Osteocyte (in vitro differentiated cells): ENCODE measurements at places on chromosomes 12 and 14. TPM values are rescaled to one million over a fixed set of nuclear protein-coding genes. Genes with fewer than 3 reads are reported as not detected.

DNA sequence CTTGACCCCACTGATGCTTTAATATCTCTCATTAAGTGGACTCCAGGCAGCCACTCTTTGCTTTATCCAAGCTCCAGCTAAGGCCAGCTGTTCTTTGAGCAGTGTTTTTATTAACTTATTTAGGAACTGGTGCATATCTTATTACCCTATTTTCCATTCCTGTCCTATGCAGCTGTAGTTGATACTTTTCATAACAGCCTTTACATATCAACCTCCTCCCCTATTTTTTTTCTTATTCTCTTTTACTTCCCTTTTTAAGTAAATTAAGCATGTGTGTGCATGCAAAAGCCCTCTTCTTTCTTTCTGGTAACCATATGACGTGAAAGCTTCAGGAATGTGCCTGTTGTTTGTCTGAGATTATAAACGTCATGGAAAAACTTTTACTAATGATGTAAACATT lies 121.2 kb downstream of the PTPRQ start:
- DNase-seq: no peak

- DNase-seq: no peak
Measured at GRCh38 chr12:68924546-68924945, 8.4 kb downstream of the CPM start.

GRCh38 chr14:33940561-33941011 lies 10.3 kb downstream of the EGLN3 start:
- DNase-seq: no peak

- DNase-seq: no peak
Measured at GRCh38 chr12:71652656-71653055, 11.0 kb downstream of the ZFC3H1 start.

DNA sequence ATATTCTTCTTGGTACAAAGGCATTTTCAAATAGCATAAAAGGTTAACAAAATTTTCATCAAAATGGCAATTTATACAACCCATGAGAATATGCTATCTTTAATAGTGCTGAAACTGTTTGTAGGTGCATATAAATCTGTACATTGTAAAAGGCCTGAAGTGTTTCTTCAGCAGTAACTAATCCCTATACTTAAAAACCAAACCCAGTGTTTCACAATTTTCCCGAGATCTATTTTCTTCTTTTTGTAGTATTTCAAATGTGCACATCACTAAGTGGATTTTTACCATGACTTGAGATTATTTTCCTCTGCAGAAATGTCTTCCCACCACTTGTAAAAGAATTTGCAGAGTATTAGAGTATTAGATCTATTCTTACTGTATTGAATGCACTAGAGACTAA lies 76.5 kb downstream of the FERMT2 start:
- no peak for DNase-seq

DNA sequence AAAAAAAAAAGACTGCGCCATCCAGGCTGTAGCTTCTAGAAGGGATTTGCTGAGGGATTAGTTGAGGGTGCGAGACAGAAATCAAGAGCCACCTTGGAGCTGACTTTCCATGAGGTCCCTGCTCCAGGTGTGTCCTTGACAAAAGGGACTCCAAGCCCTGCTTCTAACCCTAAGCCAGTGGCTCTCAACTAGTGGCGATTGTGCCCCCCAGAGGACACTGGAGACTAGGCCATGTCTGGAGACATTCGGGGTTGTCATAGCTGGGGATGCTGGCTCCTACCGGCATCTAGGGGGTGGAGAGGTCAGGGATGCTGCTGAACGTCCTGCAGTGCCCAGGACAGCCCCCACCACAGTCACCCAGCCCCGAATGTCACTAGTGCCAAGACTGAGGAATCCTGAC lies 40.6 kb downstream of the SPRING1 start:
- DNase-seq: no peak

Gene PPFIA2
- total RNA-seq: 0.65 and 0.67 TPM in 2 replicates

Gene RBMS2
- 65.6 and 80.0 TPM in 2 replicates for total RNA-seq

Gene LALBA
- not detected in 2 replicates for total RNA-seq

Gene MDGA2
- total RNA-seq: 0.19 and 0.39 TPM in 2 replicates
